ENCODE measurements at places on chromosomes 16 and 17. TPM values are rescaled to one million over a fixed set of nuclear protein-coding genes. Genes with fewer than 3 reads are reported as not detected.

- DNase-seq = peak; percentile 82
Measured at GRCh38 chr17:73474370-73474988, 162.7 kb upstream of the CDC42EP4 start.

CCL4 gene
- total RNA-seq = not detected

SPATA22 gene
- total RNA-seq = not detected

GRCh38 chr17:73550556-73550955, 93.7 kb downstream of the SDK2 start:
- peak; percentile 37 for DNase-seq

KLHL10 gene
- total RNA-seq = not detected

DNA sequence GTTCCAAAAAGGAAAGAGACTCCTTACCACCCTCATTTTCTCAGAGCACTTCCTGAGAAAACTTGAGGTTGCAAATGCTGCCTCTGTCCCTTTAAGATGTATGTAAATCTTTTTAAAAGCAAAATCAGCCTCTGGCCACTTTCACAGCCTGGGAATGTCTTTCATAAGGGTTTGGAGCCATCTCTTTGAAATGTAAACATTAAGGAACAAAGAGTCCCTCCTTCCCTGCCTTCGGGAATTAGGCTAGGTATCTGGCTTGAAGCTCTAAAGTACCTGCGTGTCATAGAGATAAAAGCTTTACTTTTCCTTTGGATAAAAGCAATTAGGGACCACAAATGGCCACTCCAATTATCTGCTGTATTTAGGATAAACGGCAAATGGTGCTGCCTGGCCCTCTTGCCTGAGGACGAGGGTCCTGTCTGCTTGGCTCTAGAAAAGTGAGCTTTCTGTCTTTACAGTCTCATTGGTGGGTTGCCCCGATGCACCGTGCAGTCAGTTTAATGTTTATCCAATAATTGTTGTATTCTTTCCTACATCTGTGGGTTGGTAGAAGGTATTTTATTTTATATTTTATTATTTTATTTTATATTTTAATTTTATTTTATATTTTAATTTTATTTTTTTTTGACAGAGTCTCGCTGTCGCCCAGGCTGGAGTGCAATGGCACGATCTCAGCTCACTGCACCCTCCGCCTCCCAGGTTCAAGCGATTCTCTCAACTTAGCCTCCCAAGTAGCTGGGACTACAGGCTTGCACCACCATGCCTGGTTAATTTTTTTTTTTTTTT, 23.9 kb downstream of the NLRC3 start:
- no peak for DNase-seq

Data from A172 (cell line).